ENCODE measurements at places on chromosomes 1 and 21.

GRCh38 chr1:206776229-206776628 lies 3.9 kb upstream of the IL10 start:
- no peak for DNase-seq

DNA sequence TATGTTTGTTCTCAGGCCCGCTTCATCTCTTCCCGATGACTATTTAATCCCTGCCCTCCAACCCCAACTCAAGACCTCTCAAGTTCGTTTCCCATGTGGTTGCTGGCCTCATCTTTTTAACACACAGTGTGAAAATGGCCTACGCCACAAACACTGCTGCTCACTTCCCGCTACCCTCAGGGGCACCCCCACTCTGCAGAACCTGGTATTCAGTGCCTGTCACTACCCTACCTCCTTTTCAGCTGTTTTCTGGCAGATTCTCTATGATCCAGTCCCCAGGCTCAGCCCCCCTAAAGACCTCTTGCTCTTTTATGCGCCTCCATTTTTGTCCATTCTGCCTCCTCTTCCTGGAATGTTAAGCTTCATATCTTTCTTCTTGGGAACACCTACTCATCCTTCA lies 152.6 kb upstream of the C1orf174 start:
- no peak for DNase-seq

GRCh38 chr1:235642011-235642942 lies 7.3 kb downstream of the GNG4 start:
- DNase-seq, result peak; percentile 51

DNA sequence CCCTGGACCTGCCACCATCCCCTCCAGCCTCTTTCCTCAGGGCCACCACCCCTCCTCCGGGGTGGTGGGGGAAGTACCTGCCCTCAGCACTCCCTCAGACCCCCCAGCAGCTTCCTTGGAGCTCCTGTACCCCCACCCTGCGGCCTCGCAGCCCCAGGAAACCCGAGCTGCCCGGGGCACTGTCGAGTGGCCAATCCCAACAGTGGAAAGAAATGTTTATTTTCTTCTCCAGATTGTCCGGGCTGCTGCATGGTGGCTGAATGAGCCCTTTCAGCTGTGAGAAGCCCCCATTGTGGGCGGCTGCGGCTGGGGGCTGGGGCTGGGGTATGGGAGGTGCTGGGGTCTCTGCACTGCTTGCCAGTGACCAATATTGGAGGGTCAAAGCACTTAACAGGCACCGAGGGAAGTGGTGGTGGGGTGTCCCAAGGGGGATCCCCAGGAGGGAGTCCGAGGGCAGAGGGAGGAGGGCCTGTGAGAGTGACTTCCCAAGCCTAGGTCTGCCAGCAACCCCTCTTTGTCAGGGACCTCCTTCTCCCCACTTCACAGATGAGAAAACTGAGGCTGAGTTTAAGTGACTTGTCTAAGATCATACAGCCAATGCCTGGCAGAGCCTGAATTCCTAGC lies 25.2 kb downstream of the RUNX3 start:
- no peak for DNase-seq

DNA sequence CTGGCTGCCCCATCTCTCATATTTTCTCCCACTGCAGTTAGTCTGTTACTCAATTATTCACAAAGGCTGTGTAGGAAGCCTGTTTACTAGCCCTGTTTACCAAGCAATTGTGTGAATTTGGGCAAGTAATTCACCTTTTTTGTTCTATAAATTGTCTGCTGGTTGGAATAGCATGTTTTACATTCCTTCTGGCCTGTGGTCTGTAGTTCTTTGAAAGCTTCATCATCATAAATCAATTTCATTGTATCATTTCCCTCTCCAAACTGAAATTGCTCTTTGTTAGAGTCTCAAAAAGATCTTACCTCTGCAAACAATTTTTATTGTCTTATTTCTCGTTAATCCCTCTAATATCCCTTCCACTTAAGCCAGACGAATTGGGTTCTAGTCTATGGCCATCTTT lies 1059.5 kb upstream of the ADGRL4 start:
- DNase-seq, result no peak

- DNase-seq, result no peak
Measured at GRCh38 chr1:56675763-56676162, 30.6 kb downstream of the PRKAA2 start.

GRCh38 chr21:41032541-41032940 lies 135.4 kb upstream of the BACE2 start:
- DNase-seq, result no peak

DNA sequence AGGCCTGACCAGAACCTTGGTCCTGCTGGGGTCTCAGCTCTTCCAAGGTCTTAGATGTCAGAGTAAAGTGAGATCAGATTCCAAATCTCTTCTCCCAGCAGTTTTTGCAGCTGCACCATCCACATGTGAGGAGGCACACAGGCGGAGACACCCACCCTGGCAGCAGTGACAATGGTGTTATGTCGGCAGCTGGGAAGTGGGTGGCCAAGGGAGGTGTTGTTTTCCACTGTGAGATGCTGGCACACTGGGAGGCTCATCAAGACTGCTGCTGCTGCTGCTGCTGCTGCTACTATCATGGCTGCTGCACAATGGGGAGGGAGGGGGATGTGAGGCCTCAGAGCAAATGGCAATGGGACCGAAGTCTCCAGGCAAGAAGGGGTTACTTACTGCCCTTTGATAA lies 23.6 kb downstream of the CAMK2N1 start:
- no peak for DNase-seq

- no peak for DNase-seq
Measured at GRCh38 chr1:115139381-115139780, 50.1 kb upstream of the TSPAN2 start.

- DNase-seq, result peak; percentile 76
Measured at GRCh38 chr1:241627453-241628259, 12.5 kb downstream of the CHML start.

- peak; percentile 26 for DNase-seq
Measured at GRCh38 chr1:163071405-163072255, 2.5 kb downstream of the RGS4 start.

DNA sequence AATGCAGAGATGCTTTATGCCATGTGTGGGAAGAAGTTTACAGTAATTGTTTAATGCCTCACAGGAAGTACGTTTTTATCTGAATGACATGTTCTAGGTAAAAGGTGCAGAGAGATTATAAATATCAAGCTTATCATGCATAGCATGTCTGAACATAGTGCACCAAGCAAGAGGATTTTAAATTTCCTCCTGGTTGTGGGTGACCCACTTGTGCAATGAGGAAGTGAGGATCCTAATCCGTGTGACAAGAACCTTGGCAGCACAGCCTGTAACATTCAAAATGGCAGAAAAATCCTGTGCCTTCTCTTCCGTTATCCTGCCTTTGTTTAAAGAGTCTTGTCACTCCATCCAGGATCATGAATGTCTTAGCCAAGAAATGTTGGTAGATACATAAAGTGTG lies 75.6 kb downstream of the PLA2G4A start:
- peak; percentile 56 for DNase-seq

DNA sequence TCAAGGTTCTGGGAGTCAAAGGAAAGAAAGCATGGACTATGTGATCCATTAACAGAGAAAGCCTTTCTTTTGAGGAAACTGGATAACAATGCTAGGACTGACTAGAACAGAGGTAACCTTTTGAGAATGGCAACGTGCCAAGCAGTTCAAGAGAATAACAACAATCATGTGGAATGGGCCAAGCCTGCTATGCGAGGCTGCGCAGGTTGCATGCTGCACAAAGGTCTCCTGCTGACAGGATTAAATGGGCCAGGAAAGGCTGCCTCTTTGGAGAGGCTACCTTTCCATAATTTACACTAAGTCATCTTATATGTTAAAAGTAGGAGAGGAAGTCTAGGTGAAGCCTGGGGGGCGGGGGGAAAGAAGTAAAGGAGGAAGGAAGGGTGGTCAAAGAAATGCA lies 5.8 kb downstream of the PCNX2 start:
- DNase-seq, result no peak

- no peak for DNase-seq
Measured at GRCh38 chr1:115089420-115090185, at the start of gene TSPAN2. Gene TSPAN2 (minus strand): TSS chr1:115089503. CDS start chr1:115089432, 71 bp downstream.

DNA sequence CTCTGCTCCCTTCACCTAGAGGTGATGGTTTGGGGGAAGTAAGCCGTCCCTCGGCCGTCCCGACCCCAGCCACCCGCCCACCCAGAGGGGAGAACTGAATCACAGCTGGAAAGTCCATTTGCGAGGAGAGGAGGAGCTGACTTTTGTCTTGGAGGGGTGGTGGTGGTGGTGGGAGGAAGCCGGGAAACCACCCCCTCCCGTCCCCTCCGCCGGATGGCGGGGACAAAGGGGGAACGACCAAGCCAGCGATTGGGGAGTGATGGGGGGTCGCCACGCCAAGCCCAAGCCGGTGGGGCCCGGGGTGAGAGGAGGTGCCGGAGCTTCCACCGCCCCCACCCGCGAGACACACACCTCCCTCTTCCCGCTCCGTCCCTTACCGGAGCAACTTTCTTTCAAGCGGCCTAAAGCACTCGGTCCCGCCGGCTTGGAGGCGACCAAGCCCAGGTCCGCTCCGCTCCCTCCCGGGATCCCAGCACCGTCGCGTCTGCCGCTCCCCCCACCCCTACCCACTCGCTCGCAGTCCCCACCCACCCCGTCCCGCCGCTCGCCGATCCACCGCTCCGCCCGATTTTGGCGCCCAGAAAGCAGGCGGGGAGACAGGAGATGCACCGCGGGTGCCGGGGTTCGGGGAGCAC lies 540 bp downstream of the ARHGEF2 start:
- peak; percentile 85 for DNase-seq

GRCh38 chr1:191432817-191433216 lies 725.4 kb upstream of the RGS18 start:
- no peak for DNase-seq

- no peak for DNase-seq
Measured at GRCh38 chr1:177597393-177597792, 372.5 kb downstream of the SEC16B start.

DNA sequence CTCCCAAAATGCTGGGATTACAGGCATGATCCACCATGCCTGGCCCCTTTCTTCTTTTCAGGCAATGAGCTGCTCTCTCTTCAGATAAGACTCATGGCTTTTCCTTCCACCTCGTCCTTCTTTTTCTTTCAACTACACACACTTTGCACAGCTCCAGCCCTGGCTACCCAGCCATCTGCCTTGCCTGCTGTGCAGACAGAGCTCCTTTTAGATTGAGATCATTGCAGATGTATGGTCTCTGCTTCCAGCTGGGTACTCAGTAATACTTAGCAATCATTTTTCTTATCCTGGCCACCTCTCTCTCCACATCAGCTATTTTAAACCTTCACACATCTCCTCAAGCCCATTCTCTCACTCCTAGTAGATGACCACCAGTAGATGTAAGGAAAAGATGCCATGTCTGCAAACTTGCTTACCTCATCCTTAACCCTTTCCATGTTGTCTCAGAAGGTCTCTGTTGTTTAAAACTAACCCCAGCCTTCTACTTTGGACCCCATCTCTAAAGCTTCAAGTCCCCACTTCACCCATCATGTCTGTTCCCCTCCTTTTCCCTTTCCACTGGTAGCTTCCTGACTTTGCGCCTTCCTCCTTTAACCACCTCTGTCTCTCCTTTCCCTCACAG lies 7.3 kb downstream of the RAB4A start:
- DNase-seq, result no peak

DNA sequence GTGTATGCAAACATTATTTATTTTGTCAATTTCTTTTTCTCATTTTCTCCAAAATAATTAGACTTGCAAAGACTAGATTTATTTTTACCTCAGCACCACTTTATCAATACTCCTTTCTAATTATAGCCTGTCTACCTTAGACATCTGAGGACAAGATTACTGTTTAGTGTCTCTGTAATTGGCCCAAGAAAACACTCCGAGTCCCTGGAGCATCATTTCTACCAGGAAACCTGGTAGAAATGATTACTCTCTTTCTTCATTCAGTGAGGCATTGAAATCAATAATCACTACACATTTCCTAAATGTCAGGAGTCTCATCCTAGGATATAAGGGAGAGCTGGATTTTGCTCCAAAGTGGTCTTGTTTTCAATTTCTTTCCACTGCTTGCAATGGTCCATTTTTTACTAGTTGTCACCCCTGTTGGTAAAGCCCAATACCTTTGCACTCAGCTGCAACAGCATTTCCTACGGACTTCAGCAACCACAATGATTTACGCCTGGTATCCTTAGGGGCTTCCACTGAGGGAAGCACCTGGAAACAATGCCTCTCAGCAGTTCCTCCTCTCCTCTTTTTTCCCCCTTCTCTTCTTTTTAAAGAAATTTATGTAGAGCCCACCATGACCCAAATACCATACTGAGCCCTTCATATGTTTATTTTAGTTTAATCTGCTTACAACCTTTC lies 64.6 kb downstream of the GRIK1 start:
- no peak for DNase-seq

DNA sequence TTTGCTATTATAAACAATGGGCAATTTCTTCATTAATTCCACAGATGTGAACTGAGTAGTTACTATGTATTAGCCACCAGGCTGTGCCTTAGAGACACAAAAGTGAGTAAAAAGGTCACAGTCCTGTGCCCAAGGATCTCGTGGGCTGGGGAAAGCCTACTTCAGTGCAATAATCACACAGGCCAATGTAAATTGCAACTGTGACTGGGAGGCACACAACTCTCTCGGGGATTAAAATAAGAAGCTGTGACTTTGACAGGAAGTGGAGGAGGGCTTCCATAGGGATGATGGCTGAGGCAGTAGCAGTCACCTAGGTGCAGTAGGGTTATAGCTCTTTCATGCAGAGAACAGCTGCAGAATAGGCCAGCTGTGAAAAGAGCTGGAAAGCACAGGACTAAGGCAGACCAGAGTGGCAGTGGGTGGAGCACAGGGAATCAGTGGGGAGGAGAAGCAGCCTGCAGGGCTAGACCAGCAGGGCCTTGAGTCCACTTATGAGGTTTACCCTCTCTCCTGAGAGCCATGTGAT lies 121.9 kb downstream of the MAB21L3 start:
- DNase-seq, result peak; percentile 65

GRCh38 chr1:175865041-175865766 lies 121.8 kb upstream of the TNR start:
- no peak for DNase-seq

GRCh38 chr1:231969076-231969475 lies 342.5 kb downstream of the DISC1 start:
- no peak for DNase-seq

- DNase-seq, result no peak
Measured at GRCh38 chr1:202684716-202685115, 25.5 kb downstream of the SYT2 start.

GRCh38 chr1:155012026-155012546 lies 9.5 kb downstream of the ZBTB7B start:
- peak; percentile 69 for DNase-seq

DNA sequence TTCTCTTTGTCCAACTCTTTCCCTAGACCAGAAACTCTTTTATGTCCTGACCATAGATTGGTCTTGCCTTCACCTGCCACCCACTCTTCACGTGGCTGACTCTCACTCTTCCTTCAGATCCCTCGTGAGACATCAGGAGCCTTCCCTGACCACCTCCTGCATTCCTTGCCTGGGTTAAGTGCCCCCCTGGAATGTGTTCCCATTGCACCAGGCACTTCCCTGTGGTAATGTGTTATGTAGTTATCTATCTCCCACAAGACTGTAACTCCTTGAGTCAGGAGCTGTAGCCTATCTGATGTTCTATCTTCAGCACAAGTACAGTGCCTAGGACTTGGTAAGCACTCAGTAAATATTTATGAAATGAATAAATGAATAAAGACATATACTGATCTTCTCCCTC lies 111.2 kb upstream of the CTTNBP2NL start:
- no peak for DNase-seq

GRCh38 chr21:42701706-42702456 lies 48.5 kb downstream of the PDE9A start:
- DNase-seq, result no peak
